ENCODE measurements at places on chromosomes 5 and 9. TPM values are rescaled to one million over a fixed set of nuclear protein-coding genes. Genes with fewer than 3 reads are reported as not detected.
A peak's percentile ranks its signal among the peaks of the same experiment; 100 is the strongest.

The TXNDC8 gene
- not detected for polyA plus RNA-seq

The C6 gene
- polyA plus RNA-seq: 10.4 TPM

The AHRR gene
- polyA plus RNA-seq: 0.15 TPM

The IGIP gene
- polyA plus RNA-seq: 5.0 TPM

The BASP1 gene
- 2.2 TPM for polyA plus RNA-seq

- no peak overlapping the region for H3K27ac ChIP-seq
- no peak overlapping the region for H3K4me3 ChIP-seq
- H3K36me3 ChIP-seq: no peaks in the 10 kb centered on the region
- no peaks in the 10 kb centered on the region for H3K4me1 ChIP-seq
- peaks cover 12% of the 10 kb centered on the region for H3K27me3 ChIP-seq
- DNase-seq: no peak
Observed at GRCh38 chr5:75089662-75090061, 37.3 kb upstream of the GCNT4 start.

GRCh38 chr9:91178281-91179236, 183.2 kb downstream of the AUH start:
- no peaks in the 10 kb centered on the region for H3K36me3 ChIP-seq
- no peak for DNase-seq
- H3K27ac ChIP-seq: no peak overlapping the region

DNA sequence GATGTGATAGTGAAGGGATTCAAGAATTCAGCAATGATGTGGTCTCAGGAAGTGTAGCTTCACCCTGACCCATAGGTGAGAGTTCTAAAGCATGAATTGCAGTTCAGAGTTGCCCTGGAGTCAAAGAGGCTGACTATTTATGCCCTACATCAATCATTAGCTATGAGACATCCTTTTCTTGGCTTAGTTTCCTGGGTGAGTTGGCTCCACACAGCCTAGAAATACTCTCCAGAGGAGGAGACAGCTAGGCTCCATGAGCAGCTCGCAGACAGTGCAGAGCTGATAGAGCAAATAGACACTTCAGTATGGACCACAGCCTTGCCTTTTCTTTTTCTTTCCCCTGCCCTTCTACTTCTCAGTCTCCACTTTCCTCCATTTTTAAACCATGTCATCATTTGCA, 1651.8 kb downstream of the MAT2B start:
- no peaks in the 10 kb centered on the region for H3K36me3 ChIP-seq
- no peak overlapping the region for H3K4me3 ChIP-seq
- H3K4me1 ChIP-seq: no peaks in the 10 kb centered on the region
- no peak for DNase-seq

- H3K4me3 ChIP-seq: no peak overlapping the region
- H3K27me3 ChIP-seq: no peaks in the 10 kb centered on the region
- no peak for DNase-seq
- no peak overlapping the region for H3K27ac ChIP-seq
- no peaks in the 10 kb centered on the region for H3K36me3 ChIP-seq
Observed at GRCh38 chr5:156031181-156031580, 295.8 kb upstream of the SGCD start.

- no peaks in the 10 kb centered on the region for H3K27me3 ChIP-seq
- no peaks in the 10 kb centered on the region for H3K36me3 ChIP-seq
- DNase-seq: no peak
- no peak overlapping the region for H3K4me3 ChIP-seq
Observed at GRCh38 chr9:127203681-127204327, 60.8 kb upstream of the GARNL3 start.

- DNase-seq: no peak
- H3K4me3 ChIP-seq: no peak overlapping the region
- peaks cover 31% of the 10 kb centered on the region for H3K4me1 ChIP-seq
- H3K36me3 ChIP-seq: peaks cover 5% of the 10 kb centered on the region
Observed at GRCh38 chr5:80239680-80240367, 16.0 kb downstream of the SERINC5 start.

DNA sequence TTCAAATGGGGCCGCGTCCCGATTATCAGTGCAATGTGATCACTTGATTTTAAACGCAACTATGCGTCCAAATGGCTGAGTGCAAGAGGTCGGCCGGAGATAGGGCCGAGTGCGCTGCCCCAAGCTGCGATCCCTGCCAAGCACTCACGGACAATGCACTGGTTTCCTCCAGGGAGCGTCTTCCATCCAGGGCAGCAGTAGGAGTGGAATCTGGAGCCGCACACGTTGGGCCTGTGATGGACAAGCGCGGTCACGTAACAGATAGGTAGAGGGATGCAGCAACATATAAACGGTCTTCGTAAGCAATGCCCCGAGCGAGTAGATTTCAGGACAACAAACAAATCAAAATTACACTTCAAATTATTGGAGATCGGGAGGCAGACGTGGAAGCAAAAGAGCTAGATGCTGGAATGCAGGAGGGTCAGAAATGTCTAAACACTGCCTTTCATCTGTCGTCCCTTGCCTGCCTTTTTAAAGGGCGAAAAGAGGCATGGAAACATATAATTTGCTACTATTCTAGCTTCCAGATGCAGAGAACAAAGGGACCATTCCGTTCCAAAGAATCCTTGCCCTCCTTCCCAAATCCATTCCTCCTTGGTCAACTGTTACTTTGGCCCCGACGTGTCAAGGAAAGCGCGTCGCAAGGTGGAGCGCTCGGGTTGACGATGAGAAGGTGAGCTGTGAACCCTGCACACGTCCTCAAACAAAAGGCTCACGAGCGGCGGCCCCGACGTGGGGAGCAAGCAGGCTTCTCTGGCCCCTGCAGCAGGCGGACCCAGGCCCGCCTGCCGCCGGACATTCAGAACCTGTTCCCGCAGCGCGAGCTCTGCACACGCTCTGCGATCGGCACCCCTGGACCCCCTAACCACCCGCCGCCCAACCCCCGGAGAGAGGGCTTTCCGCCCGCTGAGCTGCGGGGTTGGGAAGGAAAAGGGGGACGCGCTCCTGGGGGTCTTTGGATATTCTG, 1.5 kb downstream of the FBN2 start:
- H3K27me3 ChIP-seq: no peaks in the 10 kb centered on the region
- H3K4me1 ChIP-seq: peaks cover 16% of the 10 kb centered on the region
- peak overlapping the region; percentile 63 for H3K4me3 ChIP-seq
- DNase-seq: no peak
- peak overlapping the region; percentile 10 for H3K27ac ChIP-seq

- peak within 1 kb of the TSS; percentile 4 for H3K27ac ChIP-seq
- no peak within 1 kb of the TSS for H3K4me3 ChIP-seq
- DNase-seq: no peak
- H3K4me1 ChIP-seq: peaks cover 23% of the 10 kb centered on the region
- H3K27me3 ChIP-seq: no peaks in the 10 kb centered on the region
Observed at GRCh38 chr5:170783498-170784247, at the start of gene GABRP. Gene GABRP, plus strand, starts transcription at chr5:170783725. Its CDS starts 4,891 bp downstream, at chr5:170788616.

Data from heart right ventricle (tissue), 16 donors.